Stimulated activated CD4-positive, alpha-beta T cell treated with anti-CD3 and anti-CD28 coated beads, Interleukin-4, amount 100 ng/mL, for 24 hours (primary cell): ENCODE measurements at places on chromosomes 1 and 21.

DNA sequence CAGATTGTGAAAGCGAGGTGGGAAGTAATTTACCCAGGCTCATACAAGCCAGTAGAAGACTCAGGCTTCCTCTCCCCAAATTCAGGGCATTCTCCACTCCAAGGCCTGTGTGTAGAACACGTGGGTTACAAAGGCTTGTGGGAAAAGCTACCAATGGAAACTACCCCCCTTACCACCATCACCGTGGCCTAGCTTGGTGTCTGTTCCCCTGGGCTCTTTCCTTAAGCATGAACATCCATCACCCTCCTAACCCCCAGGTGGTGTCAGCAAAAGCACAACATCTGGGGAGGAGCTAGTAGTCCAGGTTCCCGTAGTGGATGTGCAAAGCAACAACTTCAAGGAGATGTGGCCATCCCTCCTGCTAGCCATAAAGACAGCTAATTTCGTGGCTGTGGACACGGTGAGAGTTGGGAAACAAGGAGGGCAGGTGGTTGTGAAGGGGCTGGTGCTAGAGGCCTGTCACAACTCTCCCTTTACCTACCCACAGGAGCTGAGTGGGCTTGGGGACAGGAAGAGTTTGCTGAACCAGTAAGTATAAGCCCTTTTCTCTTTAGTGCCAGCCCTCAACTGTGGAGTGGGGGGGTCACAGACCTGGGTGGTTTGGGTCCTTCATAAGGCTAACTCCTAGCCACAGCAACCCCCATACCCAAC, 701 bp upstream of the MUTYH start:
- DNase-seq = peak; percentile 26

- no peak for DNase-seq
Measured at GRCh38 chr1:205693421-205693991, 13.2 kb upstream of the SLC45A3 start.

- DNase-seq = no peak
Measured at GRCh38 chr1:7234471-7234755, 449.2 kb downstream of the CAMTA1 start.

- DNase-seq = no peak
Measured at GRCh38 chr1:237774246-237774645, 116.5 kb downstream of the ZP4 start.

DNA sequence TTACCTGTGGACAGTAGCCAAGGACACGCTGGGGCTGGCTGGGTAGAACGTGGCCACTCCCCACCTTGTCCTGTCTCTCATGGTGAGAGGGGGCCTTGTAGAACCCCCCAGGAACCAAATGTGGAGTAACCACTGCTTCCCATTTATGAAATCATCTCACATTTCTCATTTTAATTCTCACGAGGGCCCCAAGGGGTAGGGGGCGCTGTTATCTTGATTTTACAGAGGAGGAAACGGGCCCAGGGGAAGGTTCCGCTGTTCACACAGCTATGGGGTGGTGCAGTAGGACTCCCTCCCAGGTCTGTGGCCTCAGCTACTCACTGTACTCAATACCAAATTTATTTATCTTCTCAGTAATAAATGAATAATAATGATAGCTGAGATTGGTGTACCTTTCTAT, 5.5 kb downstream of the SMPDL3B start:
- peak; percentile 79 for DNase-seq

- no peak for DNase-seq
Measured at GRCh38 chr1:115164484-115164883, 75.2 kb upstream of the TSPAN2 start.

DNA sequence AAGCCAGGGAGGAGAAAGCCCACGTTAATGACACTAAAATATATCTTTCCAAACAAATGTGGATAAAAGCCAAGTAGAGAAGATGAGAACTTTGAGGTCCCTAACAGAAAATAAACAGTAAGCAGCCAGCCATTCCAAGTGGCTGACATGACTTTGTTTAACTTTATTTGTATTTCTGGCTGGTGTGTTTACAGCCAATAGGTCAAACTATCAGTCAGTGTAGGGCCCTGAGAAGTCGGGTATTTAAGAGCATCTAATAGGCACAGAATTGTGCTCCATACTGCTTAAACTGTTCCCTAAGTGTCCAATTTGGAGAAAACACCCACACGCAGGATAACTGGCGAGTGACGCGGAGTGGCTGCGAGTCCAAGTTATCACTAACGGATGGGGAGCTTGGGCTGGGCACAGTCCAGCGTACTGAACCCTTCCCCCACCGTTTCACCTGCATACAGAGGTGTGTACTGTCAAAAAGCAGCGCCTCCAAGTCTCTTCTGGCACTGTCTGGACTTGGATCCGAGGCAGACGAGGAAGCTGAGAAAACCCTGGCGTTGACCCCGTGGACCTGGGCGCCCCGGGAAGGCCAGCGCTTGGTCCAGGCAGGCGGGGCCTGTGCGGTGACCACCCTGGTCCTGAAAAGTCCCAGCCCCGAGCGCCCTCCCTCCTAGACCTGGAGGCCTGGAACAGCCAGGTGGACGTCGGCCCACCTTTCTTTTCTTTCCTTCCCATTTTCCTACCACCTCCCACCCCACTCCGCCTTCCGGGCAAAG, 662 bp upstream of the LGALS8 start:
- DNase-seq = no peak

GRCh38 chr1:78095593-78095992, 49.8 kb downstream of the GIPC2 start:
- DNase-seq = no peak

- DNase-seq = no peak
Measured at GRCh38 chr1:72000809-72001208, 281.5 kb downstream of the NEGR1 start.

DNA sequence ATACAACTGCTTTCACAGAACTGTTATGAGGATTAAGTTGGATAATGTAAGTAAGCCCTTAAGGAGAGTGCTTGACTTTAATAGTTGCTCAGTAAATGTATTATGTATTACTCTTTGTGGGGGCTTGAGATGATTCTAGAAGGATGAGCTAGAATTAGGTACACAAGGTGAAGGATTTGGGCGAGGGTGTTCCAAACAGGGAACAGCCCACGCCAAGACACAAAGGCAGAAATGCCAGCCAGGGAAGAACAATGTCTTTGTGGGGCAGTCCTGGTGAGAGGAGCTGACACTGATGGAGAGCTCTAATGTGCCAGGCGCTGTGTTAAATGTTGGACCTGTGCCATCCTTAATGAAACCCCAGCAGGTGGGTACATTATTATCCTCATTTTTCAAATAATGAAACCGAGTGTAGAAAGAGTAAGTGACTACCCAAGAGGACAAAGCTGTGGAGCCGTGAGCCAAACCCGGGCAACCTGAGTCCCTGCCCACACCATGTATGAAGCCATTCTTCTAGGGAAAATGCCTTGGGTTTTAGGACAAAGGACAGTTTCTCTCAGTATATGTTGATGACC, 362.4 kb downstream of the HHAT start:
- no peak for DNase-seq

GRCh38 chr1:13707164-13707563, 7.2 kb downstream of the PRDM2 start:
- no peak for DNase-seq

- DNase-seq = no peak
Measured at GRCh38 chr1:2045468-2046173, 4.6 kb upstream of the PRKCZ start.

GRCh38 chr1:228445490-228445842, 28.8 kb upstream of the TRIM17 start:
- no peak for DNase-seq

DNA sequence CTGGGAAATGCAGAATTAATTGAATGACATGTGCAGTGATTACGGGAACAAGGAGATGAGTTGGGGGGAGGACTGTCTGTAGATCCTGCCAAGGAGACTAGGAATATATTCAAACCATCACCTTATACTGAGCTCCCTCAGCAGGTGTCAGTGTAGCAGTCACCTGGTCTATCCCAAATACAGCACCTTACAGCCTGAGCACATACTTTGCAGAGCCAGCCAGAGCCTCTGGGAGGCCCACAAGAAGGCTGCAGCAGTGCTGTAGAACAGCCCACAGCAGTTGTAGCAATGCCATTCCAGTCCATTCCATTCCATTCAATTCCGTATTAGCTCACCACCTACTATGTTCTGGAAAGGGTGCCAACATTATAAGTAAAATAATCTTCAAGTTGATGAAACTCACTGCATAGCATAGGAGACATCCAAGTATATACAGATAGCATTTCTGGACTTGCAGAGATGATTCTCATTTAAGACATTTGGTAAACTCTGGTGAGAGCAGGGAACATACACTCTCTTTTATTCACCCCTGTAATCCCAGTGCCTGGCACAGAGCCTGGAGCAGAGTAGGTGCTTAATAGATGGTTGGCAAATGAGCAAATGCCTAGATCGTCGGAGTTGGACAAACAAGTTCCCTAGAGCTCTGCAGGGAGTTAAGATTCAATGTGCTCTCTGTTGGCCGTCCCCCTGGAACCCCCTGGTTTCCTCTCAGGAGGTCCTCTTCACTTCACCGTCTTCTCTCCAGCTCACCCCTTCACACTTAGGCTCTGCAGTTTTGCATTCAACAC, 44.7 kb downstream of the KCNC4 start:
- DNase-seq = no peak

DNA sequence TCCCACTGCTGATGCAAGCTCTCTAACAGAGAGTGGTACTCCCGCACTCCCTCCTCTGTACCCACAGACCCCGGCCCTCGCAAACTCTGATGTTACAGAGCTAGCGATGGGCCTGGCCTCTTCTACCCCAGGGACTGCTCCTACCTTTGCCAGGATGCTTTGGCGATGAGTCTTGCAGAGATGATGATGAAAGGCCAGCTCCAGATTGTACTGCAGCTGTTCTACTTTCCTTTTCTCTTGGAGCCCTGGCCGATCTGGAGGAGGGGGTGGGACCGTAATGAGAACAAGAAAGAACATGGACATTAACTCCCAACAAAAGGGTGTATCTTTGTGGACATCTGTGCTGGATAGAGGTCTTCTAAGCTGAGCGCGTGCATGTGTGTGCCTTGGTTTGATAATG, 6.0 kb upstream of the LINGO4 start:
- no peak for DNase-seq

DNA sequence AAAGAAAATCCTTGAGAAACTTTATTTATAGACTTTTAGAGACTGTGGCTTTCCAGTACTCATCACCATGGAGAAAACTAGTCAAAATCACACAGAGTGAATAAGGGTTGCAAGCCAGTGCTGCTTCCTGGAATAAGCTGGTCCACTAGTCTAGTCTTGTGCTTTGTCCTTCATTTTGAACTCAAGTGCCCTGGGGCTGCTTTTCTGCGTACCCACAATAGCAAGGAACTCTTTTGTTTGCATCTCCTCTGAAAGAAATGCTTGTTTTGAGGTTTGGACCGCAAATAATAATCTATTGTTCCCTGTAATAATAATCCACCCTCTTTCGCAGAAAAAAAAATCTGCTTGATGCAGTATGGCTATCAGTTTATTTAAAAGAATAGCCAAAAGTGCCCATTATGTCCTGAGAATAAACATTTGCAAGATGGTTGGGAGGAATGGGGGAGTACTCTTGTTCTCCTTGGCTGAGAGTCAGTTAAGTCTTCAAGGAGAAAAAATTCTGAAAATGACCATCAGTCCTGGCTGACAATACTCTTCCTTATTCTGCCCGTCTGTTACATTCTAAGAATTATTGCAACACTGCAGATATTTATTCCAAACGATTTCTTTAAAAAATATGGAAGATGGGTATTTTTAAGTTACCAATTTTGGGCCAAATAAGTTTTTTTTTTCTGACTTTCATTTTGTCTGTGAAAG, 41.9 kb downstream of the MPZL1 start:
- DNase-seq = no peak

- DNase-seq = no peak
Measured at GRCh38 chr21:33149181-33149580, 79.2 kb downstream of the OLIG1 start.

GRCh38 chr1:224594360-224594759, 21.8 kb upstream of the CNIH3 start:
- DNase-seq = no peak
